Stimulated activated CD4-positive, alpha-beta T cell treated with anti-CD3 and anti-CD28 coated beads, Interleukin-4, amount 100 ng/mL, for 1 hour (primary cell): ENCODE measurements at places on chromosomes 2 and 18.
A peak's percentile ranks its signal among the peaks of the same experiment; 100 is the strongest.

DNA sequence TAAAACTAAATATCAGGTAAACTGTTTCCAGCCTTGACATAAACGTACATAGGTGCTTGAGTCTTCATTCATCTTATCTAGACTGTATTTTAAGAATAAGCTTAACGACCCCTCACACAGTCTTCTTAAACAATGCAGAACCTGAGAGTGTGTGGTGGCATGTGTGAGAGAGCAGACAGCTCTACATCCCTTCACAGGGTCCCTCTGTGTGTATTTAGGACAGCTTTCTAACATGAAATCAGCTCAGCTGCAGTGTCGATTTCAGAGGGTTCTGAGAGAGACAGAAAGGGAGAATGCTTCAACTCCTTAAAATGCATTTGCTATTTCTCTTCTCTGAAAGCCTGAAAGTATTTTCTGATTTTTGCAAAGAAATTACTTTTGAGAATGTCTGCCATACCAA lies 185.2 kb downstream of the GRB14 start:
- DNase-seq: no peak

DNA sequence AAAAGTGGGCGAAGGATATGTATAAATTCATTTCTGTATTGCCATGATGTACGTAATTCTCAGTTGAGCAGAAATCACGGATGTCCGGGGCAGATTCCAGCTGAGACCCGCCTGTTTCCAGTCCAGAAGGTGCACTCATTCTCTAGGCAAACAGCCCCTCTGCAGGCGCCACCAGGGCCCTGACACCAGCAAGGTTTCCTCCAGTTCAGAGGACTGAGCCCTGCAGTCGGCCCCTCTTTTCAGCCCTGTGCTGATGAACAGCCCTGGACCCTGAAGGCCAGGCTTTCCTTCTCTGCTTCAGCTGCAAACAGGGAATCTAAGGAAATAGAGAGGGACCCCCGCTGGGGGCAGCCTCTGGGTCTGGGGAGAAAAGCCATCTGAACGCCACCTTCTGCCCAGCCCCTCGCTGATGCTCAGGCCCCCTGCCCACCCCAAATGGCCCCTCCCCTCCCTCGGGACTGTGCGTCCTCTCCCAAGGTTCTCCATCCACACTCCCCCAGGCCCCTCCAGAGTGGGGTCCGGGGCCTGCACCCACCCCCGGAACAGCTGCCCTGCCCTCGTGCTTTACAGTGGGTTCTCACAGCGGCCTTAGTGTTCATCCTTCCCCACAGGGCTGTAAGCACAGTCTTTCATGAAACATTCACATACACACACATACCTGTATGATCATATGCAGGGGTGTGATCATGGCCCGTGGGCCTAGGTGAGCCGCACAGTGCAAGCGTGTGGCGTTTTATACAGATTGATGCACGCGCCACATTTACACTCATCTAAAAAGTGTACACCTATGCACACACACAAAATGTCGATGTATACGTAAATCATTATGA lies 12.1 kb downstream of the COPS9 start:
- DNase-seq: no peak

DNA sequence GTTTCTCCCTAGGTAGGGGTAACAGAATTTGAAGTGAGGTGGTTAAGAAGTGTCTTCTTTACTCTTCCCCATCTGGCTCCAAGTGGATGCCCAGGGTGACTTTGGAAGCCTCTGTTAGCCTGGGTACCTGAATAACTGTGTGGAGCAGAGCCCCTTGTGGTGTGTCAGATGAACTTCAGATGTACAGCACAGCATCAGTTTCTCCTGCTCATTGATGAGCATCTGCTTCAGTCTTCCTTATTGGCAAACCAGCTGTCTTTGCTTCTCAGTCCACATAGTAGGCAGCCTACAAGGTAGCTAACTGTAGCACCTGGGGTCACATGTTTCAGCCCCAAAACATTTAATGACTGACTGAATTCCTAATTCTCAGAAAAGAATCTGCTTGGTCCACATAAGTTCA lies 56.2 kb upstream of the ATP8B1 start:
- DNase-seq: no peak

DNA sequence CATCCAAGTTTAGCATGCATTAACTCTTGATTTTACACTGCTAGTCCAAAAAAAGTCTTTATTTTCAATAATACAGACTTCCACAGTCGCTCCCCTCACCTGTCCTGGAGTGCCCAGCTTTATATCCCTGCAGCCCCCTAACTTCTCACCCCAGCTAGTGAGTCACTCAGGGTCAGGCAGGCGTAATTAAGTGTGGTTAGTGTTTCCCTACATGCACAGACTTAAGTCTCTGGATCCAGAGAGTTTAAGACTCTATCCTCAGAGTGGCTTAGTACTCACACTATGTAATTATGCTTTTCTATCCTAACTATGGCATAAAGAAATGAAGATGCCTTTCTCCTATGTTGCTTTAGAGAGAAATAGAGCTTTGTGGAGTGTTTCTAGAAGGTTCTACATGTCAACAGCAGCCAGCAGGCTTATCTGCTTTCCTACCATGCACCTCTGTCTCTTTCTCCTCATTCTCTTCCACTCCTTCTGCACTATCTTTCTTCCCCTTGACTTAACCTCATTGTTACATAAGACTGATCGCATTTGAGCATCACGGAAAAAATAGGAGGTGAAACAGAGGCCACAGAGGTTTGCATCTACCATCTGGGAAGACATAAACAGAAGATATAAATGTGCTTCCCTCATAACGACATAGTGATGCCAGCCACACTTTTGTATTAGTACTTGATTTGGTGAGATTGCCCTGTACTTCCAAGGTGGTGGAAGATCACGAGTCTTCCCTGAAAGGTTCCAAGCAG lies 34.4 kb upstream of the PMAIP1 start:
- DNase-seq: no peak

GRCh38 chr2:98823196-98824170 lies 92.6 kb upstream of the MGAT4A start:
- no peak for DNase-seq

DNA sequence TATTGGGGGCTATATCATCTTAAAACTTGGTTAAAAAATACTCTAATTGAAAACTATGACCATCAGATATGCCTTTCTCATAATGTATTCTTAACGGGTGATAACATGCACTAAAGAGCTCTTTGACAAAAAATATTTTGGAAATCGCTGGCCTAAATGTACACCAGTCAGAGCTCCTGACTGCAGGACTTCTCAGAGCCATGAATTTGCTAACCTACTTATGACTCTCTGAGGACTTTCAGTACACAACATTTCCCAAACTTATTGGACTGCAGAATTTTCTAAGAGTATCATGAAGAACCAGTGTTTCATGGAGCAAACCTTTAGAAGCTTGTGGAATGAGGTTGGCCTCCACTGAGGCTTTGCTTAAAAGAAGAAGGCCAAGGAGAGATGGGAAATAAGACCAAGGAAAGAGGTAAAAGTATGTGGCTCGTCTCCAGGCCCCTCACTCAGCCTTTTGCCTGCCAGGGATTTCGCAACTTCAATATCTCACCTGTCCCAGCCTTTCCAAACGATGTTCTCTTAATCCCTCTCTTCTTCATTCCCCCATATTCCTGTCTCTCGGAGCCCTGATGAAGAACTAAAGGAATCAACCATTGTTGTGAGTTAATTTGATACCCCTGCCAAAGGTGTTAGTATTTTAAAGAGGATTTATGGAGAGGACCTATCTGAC lies 88.8 kb upstream of the EPC2 start:
- DNase-seq: no peak

- no peak for DNase-seq
These were observed 1.5 kb upstream of the FLACC1 start for GRCh38 chr2:201358684-201359083.

- no peak for DNase-seq
These were observed 361.4 kb downstream of the LNPK start for GRCh38 chr2:175640655-175641054.

DNA sequence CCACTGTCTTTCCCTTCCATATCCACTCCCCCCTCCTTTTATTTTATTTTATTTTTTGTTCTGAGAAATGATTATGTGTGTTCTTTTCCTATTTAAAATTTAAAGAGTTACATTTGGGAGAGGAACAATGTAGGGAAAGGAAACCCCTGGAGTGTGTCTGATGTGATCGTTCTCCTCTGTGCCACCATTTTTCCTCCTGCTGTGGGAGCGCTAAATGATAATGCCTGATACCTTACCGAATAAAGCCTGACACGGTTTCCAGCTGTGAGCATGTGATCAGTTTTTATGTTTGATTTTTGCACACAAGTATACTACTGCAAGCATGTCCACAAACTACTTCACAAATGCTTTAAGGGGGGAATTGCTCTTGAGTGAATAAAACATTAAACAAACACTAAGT lies 317.8 kb upstream of the FANCL start:
- DNase-seq: no peak

GRCh38 chr2:16861530-16861929 lies 195.9 kb upstream of the CYRIA start:
- DNase-seq: no peak

DNA sequence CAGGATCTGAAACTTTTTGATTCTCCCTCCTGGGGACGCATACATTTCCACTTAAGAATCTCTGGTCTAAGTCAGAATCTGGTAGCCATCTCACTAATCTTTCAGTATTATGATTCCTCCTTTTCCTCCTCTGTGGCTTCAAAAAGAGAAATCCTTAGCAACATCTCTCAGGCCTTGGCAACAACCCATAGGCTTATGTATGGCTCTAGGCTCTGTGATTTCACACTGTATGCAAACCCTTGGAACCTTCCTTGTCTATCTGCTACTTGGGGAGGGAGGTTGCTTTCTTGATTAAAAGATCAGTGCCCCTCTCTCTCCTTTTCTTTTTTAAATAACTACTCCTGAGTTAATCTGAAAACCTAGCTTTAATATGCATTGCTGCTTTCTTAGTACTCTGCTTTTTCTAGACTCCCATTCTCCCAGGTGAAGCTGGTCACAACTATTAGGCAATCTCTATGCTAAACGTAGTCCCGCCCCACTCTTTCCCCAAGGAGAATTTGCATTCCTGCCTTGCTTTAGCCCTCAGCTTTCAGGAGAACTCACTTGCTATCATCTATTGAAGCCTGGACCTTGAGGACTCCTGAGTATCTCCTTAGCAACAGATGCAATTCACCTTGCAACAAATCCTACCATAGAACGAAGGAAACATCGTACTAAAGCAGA lies 72.2 kb upstream of the L3MBTL4 start:
- DNase-seq: no peak

- peak; percentile 66 for DNase-seq
These were observed at the start of gene ANXA4 for GRCh38 chr2:69741575-69742321. Gene ANXA4 (plus strand): TSS chr2:69742134. CDS start chr2:69781566, 39,432 bp downstream.

DNA sequence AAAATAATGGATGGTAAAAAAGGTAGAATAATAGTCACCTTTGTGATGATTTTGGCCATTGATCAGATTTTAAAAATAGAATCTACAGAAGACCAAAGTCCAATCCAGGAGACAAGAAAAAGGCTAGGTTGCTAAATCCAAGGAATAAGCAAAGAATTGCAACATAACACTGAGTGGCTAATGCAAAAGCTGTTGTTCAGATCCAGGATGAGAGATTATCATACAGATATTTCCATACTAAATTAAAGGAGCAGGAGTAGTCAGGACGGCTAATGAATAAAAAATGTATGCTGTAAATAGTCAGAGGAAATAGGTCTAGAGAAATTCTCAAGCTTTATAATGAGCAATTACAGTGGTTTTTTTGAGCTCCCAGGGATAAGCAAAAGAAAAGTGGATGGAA lies 745.9 kb upstream of the ACVR2A start:
- no peak for DNase-seq
